ENCODE measurements at places on chromosomes 2 and 18.
A peak's percentile ranks its signal among the peaks of the same experiment; 100 is the strongest.

DNA sequence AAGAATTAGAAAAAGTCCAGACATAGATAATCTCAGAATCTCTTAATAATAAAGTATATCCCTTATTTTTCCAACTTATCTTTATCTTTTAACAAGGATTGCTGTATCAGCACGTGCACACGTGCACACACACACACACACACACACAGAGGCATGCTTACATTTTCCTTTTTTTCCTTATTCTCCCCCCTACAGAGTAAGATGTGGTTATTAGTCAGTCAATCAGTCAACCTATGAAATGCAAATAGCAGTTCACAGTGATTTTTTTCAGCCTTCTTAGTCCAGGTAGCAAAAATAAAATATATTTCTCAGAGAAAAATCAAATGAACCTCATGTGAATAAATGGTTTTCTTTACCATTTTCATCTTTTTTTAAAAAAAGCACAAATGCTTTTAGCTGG is 506.2 kb upstream of the SLC39A10 start:
- no peak for DNase-seq

DNA sequence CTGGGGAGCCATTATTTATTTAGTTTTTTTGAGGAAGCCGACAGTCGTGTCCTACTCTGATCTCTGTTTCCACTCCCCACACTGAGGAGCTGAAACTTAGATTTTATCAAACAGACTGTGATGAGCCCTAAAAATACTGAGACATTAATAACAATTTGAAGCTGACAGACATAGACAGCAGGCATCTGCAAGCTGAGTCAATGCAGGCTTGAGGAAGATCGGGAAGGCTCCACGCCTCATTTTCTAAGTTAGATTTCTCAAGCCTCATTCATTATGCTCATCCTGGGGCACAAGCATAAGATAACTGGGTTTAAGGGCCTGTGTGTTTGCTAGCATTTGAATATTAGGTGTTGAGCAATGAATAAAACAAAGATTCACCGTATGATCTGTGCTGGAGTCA is 26.3 kb downstream of the EFR3B start:
- no peak for DNase-seq

GRCh38 chr2:225429717-225430116 is 30.2 kb downstream of the NYAP2 start:
- DNase-seq, result no peak

DNA sequence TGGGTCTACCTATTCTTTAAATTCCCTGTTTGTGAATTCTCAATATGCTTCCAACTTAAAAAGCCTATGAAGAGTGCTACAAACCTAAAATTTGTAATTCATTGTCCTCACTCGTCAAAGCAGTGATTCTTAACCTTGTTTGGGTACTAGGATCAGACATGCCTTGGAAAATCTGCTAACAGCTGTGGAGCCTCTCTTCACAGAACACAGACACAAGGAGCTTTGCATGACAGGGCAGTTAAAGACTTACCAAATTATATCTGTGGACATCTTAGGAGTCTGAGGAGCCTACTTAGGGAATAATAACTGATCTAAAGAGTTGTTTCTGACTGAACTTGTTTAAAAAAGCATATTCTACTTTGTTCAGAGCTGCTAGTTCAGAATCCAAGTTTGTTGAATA is 38.1 kb downstream of the TMEM87B start:
- DNase-seq, result no peak

DNA sequence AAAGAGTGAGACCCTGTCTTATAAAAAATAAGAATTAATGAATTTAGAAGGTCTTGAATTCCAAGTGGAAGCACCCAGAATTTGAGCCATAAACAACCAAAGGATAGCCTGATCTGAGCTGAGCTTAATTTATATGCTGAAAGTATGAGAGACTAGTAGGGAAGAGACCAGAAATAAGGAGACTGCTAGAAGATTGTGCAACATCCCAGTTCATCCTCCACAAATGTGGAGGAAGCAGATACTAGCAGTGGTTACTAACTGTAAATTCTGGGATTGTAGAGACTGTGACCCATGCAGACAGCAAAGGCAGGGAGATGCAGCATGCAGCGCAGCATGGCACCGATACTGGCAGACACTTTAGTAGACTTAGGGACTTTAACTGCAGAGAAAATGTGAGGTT is 1.5 kb upstream of the SULT1C2 start:
- no peak for DNase-seq

GRCh38 chr2:241268716-241269445 is 46.6 kb downstream of the HDLBP start:
- peak; percentile 18 for DNase-seq

- peak; percentile 90 for DNase-seq
Measured at GRCh38 chr18:26548415-26549262, at the start of gene KCTD1. Gene KCTD1, minus strand, starts transcription at chr18:26548553. Its CDS starts 17 bp downstream, at chr18:26548536.

DNA sequence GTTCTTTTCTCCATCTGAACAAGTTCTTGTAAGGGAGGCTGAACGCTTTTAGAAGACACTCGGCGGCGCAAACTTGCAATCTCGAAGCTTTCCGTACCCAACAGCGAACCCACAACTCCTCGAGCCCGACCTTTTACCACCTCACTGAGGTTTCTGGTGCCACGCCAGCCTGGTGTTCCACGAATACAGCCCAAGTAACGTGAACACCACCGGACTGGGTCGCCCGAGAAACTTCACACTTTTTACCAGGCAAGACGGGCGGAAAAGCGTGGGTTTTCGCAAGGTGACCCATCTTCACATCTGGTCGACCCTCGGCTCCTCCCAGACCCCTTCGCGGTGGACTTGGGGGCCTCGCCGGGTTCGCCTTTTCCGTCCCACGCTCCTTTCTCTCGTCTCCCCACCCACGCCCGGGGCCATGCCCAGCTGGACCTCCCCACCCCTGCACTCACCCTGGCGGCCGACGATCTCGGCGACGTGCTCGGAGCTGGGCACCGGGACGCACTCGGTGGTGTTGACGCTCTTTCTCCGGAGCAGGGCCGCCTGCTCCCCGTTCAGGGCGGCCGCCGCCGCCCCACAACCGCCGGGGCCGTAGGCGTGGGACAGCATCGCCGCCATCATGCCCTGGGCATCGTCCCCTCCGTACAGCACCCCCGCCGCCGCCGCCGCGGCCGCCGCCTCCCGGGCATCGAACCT is 1.2 kb downstream of the MEX3C start:
- DNase-seq, result no peak

GRCh38 chr2:216951171-216951570 is 91.3 kb upstream of the TNP1 start:
- no peak for DNase-seq

GRCh38 chr18:2180586-2180985 is 390.7 kb downstream of the METTL4 start:
- DNase-seq, result no peak

GRCh38 chr2:44612276-44612675 is 250.5 kb downstream of the CAMKMT start:
- DNase-seq, result no peak

- DNase-seq, result no peak
Measured at GRCh38 chr2:193894081-193894480, 1699.3 kb upstream of the TMEFF2 start.

GRCh38 chr2:236711440-236711839 is 141.8 kb downstream of the ACKR3 start:
- DNase-seq, result no peak

DNA sequence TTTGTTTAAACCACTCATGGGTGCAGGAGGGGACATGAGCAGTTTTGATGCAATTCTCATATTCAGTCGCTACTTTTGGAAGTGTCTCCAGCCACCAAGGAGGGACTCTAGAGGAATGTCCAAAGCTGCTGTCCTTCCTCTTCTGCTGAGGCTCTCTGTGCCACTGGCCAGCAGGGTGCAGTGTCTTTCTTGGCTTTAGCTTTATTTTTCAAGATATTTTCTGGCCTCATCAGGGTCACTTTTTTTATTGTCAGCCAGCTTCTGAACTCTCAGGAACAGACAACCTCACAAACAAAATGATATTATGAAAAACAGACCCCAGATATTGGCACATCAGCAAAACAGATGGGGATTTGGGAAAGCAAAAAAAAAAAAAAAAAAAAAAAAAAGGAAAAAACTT is 289.3 kb upstream of the ZSWIM2 start:
- peak; percentile 61 for DNase-seq

DNA sequence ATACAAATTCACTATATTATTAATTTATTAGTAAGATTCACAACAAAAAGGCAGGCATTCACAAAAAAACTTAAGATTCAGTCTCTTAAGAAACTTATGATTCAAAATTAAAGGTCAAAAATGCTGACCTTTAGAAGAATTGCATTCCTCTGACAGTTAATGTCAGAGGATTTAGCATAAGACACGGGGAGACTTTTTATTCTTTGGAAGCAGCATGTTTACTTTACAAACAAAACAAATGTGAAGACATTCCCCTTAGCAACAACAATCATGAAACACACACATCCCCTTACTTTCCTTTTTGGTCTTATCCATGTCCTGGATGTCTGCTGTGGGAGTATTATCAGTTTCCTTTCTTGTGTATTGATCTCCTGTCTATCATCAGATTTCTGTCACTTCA is 117.1 kb downstream of the RAD51AP2 start:
- DNase-seq, result no peak

DNA sequence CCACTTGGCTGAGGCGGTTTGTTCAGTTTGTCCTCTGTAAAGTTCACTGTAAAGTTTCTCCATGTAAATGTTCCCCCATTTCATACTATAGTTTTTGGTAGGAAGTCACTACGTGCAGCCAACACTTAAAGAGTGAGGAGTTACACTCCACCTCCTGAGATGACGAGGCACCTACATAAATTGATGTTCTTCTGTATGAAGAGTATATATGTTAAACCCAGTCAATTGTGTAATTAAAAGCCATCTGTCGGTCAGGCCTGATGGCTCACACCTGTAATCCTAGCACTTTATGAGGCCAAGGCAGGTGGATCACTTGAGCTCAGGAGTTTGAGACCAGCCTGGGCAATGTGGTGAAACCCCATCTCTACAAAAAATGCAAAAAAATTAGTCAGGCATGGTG is 7.6 kb downstream of the PIGN start:
- DNase-seq, result no peak

GRCh38 chr2:30272761-30273573 is 41.6 kb downstream of the LBH start:
- no peak for DNase-seq

DNA sequence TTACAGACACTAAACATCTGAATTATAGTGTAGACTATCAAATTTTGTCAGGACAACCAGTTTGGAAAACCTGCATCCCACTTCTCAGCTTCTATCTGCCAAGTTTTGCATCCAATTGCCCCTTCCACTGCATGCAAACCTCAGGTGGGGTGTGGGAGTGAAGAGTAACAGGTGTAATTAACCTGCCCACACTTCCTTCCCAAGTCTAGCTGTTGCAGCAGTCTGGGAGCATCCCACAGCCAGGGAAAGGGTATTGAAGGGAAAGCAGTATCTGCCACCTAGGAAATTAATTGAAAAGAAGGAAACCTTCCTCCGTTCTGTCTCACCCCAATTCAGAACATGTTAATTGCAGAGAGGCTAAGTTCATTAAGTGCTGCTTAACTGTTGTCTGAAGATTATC is 189.9 kb downstream of the NCKAP5 start:
- no peak for DNase-seq

DNA sequence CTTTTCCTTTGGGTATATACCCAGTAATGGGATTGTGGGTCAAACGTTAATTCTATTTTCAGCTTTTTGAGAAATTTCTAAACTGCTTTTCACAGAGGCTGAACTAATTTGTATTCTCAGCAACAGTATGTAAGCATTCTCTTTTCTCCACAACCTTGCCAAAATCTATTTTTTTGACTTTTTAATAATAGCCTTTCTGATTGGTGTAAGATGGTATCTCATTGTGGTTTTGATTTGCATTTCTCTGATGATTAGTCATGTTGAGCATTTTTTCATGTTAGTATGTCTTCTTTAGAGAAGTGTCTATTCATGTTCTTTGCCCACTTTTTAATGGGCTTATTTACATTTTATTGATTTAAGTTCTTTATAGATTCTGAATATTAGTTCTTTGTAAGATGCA is 145.5 kb downstream of the TRABD2A start:
- no peak for DNase-seq

Data from H9 (cell line).